ENCODE measurements at places on chromosomes 11 and 22.
A peak's percentile ranks its signal among the peaks of the same experiment; 100 is the strongest.

GRCh38 chr11:69055598-69056516 lies 7.1 kb downstream of the TPCN2 start:
- peak; percentile 28 for DNase-seq

GRCh38 chr11:66118847-66119246 lies 48.8 kb downstream of the PACS1 start:
- DNase-seq = no peak

GRCh38 chr22:28715611-28716010 lies 26.0 kb downstream of the CHEK2 start:
- no peak for DNase-seq

- no peak for DNase-seq
Measured at GRCh38 chr11:77067861-77068443, 1.2 kb downstream of the CAPN5 start.

DNA sequence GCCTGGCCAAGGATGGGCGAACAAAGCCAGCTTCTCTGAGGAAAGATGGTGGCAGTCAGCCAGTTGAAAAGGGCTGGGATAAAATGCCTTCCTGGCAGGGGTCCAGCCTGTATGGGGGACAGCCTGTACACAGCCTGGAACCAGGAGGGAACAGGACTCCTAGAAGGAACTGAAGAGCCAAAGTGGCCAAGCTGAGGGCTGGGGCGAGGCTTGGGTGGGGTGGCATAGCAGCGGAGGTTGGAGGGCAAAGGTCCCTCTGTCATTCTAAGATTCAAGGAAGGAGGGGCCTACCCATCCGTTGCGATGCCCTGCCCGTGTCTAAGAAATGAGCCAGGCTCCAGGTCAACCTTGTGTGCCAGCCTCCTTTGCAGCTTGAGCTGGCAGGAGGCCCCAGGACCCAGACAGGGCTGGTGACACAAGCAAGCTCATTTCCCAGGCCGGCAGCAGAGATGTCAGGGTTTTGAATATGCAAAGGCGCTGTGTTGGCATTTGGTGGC lies 22.6 kb downstream of the FADD start:
- no peak for DNase-seq

DNA sequence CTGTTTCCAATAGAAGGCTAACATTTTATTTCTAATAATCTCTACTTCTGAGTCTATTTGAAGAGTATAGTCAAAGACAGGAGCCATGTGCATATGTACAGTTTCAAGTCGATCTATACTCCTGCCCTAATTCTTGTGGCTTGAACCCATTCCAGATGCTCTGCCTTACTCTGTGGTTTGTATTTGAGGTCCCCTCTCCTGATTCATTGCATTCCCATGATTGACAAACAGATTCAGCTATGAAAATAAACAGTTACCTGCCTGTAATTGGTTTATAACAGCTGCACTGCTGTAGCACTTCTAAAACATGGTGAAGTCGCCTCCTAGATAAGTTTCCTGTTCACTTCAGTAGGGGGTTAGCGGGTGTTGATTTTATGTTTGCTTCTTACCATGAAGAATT lies 138.7 kb downstream of the SOX6 start:
- DNase-seq = no peak

DNA sequence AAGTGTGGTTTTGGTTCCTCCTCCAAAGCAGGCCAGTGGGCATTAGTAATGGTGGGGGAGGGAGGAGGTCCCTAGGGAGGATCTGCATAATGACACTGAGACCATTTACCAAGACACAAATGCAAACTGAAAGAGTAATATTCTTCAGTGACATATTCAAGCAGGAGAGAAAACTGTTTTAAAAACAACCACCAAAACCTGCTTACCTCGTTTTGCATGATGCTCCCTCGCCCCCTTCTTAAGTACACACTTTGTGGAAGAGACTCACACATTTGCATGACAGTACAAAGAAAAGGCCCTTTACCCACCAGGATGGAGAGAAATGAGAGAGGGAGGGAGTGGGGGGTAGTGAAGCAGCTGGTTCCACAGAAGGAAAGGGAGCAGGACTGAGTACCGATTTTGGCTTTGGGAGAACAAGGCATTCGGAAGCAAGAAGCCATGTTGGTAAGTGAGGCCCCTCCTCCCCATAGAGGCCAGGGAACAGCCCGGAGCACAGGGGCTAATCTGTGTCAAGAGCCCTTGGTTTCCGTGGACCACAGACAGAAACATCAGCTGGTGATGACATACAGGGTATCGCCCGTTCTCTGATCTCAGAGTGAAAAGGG lies 13.0 kb upstream of the OPCML start:
- no peak for DNase-seq

DNA sequence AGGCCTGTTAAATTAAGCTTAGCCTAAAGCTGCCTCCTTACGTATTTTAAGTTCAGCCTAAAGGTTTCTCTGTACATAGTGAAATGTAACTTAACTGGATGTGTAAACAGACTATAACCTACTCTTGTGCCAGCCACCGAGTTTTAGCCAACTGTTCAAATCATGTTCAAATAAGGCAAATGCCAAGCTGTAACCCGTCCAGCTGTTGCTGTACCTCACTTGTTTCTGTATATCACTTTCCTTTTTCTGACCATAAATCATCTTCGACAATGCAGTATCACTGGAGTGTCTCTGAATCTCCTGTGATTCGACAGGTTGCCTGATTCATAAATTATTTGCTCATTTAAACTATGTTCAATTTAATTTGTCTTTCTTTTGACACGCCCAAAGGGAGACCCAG lies 4.0 kb upstream of the PLAAT5 start:
- DNase-seq = no peak

- DNase-seq = no peak
Measured at GRCh38 chr22:33073989-33074418, 15.8 kb upstream of the SYN3 start.

- no peak for DNase-seq
Measured at GRCh38 chr11:120713296-120713695, 201.7 kb downstream of the GRIK4 start.

GRCh38 chr11:85685820-85686459 lies at the start of gene CCDC89:
CCDC89 (minus strand) TSS chr11:85686195; CDS start chr11:85686130, 65 bp downstream.
- no peak for DNase-seq

GRCh38 chr11:112248201-112248600 lies 12.5 kb downstream of the PLET1 start:
- DNase-seq = no peak

GRCh38 chr11:23674866-23675265 lies 814.6 kb upstream of the CCDC179 start:
- DNase-seq = no peak
